Spleen (tissue), 13 donors: ENCODE measurements at places on chromosomes 13 and 19.
A peak's percentile ranks its signal among the peaks of the same experiment; 100 is the strongest.

DNA sequence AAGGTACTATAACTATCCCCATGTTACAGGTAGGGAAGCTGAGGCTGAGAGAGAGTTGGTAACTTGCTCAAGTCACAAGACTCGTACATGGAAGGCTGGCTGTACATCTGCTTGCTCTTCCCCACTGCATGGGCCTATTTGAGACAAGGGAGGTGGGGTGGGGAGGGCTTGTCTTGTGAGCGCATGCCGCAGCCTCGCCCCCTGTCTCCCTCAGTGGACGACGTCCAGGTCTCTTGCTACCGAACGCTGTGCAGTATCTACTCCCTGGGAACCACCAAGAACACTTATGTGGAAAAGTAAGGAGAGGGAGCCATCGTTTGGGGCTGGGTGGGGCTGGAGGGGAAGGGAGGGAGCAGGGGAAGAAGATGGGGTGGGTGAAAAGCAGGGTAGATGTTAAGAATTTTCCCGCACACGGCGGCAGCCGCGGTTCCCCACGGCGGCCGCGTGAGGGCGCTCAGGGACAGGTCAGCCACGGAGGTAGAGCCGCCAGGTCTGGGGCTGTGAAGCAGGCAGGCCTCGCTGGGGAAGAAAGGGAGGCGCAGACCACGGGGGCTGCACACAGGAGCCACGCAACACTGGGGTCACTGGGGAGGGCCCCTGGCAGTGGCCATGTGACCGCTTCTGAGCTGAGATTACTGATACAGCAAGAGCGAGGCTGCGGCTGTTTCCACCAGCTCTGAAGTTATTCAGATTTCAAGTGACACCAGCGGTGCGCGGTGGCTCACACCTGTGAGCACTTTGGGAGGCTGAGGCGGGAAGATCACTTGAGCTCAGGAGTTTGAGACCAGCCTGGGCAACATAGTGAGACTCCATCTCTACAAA, 81.5 kb downstream of the RYR1 start:
- peak; percentile 93 for DNase-seq

DNA sequence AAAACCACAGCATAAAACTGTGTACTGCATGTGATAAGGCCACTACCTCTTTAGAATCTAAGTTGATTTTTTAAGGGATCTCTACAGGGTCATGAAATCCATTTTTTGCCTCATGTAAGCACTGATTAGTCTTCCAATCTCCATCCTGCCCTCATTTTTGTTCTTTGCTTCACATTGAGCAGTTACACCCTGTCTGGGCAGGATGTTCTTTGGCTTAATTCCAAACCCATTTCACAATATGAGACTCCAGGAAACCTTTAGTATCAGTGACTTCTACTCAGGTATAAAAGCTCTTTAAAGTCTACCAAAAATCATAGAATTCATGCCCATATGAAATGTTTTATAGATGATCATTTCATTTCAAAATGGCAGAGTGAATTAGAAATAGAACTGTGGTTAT, 592.6 kb downstream of the TBC1D4 start:
- no peak for DNase-seq

GRCh38 chr13:113763961-113764792, 5.2 kb downstream of the TMEM255B start:
- peak; percentile 56 for DNase-seq

GRCh38 chr19:9969688-9969975, 33.3 kb upstream of the OLFM2 start:
- no peak for DNase-seq
